ENCODE measurements at places on chromosomes 3 and 15. TPM values are rescaled to one million over a fixed set of nuclear protein-coding genes. Genes with fewer than 3 reads are reported as not detected.
A peak's percentile ranks its signal among the peaks of the same experiment; 100 is the strongest.

SLC12A1 gene
- 5.6 TPM for total RNA-seq

CHST13 gene
- not detected for total RNA-seq

CPA3 gene
- 4.5 TPM for total RNA-seq

SCN5A gene
- 2.4 TPM for total RNA-seq

DNA sequence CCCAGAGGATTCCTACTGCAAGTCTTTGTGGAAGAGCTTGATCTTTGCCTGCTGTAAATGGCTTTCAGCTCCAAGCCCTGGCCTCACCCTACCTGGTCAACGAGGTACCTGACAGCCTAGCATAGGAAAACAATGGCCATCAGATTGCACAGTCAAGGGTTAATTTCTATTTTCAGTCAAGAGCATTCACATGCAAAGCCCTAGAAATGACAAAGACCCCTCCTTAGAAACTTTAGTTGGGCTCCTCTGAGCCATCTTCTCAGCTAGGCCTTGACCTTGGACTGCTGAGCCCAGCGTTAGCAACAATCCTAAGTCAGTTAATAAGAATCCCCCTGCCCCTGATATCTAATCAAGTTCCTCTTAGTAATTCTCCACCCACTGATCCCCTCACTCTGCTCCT is 18.5 kb downstream of the MESD start:
- no peaks in the 10 kb centered on the region for H3K27me3 ChIP-seq
- DNase-seq, result no peak
- no peak overlapping the region for H3K27ac ChIP-seq
- H3K4me3 ChIP-seq, result no peak overlapping the region
- H3K36me3 ChIP-seq, result peaks cover 7% of the 10 kb centered on the region
- H3K4me1 ChIP-seq, result peaks cover 7% of the 10 kb centered on the region

GRCh38 chr3:4900298-4900697 is 78.9 kb upstream of the BHLHE40 start:
- H3K36me3 ChIP-seq, result no peaks in the 10 kb centered on the region
- no peak overlapping the region for H3K4me3 ChIP-seq
- no peak overlapping the region for H3K27ac ChIP-seq
- no peak for DNase-seq

- H3K4me3 ChIP-seq, result no peak overlapping the region
- no peak for DNase-seq
- peak overlapping the region; percentile 1 for H3K27ac ChIP-seq
- H3K36me3 ChIP-seq, result peaks cover 73% of the 10 kb centered on the region
- peaks cover 34% of the 10 kb centered on the region for H3K4me1 ChIP-seq
- H3K27me3 ChIP-seq, result no peaks in the 10 kb centered on the region
Observed at GRCh38 chr3:51686512-51687215, 15.6 kb downstream of the TEX264 start.

DNA sequence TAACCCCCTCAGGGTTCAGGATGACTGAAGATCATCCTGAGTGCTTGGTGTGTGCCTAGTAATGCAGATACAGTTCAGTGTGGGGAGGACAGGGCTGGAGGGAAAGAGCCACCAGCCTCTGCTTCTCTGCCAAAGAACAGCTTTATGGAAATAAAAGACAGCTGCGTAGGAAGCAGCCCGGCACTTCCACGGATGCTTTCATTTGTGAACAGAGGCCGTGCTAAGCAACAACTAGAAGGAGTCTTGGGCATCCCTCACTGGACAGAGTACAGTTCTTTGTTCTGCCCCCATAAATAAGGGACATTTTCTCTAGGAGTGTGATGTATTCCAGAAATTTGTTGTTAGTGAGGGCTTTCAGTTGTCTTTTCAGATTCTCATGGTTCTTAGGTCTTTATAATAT is 194.8 kb upstream of the RGMA start:
- H3K27ac ChIP-seq, result peak overlapping the region; percentile 73
- no peak overlapping the region for H3K4me3 ChIP-seq
- H3K27me3 ChIP-seq, result no peaks in the 10 kb centered on the region
- H3K36me3 ChIP-seq, result no peaks in the 10 kb centered on the region
- no peak for DNase-seq

All from spinal cord (tissue), 10 donors.